ENCODE measurements at places on chromosomes 4 and X.

GRCh38 chrX:100512471-100512870, 72.3 kb upstream of the TNMD start:
- no peak for DNase-seq

DNA sequence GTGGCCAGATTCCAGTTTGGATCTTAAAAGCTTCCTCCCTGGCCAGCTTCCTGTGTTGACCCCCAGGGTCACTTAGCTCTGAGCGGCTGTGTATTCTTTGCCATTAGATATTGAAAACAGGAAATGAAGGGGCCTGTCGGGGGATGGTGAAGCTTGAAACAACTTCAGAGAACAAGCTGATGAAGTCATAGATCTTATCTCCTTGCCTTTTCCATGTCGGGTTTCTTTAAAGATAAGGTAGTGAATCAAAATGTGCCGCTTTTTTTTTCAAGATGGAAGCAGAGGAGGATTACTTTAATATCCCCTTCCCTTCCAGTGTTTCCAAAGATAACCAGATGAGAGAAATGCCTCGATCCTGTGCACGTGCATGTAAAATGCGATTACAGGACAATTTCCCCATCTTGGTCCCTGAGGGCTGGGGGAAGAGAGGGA, 508.5 kb downstream of the MID1IP1 start:
- DNase-seq = no peak

GRCh38 chr4:24973404-24973746, 57.4 kb downstream of the LGI2 start:
- DNase-seq = no peak

DNA sequence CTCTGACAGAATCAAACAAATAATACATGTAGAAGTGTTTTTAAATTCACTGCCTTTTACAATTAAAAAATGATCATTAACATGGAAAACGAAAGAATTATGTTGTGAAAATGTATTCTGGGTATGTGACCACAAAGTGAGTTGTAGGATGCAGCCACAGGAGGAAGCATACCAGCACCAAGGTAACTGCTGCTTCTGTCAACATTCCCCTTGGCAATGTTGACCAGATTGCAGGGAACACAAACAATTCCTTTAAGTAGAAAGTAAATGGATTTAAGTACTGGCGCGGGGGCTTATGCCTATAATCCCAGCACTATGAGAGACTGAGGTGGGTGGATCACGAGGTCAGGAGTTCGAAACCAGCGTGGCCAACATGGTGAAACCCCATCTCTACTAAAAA, 1877.9 kb upstream of the PCDH7 start:
- no peak for DNase-seq

DNA sequence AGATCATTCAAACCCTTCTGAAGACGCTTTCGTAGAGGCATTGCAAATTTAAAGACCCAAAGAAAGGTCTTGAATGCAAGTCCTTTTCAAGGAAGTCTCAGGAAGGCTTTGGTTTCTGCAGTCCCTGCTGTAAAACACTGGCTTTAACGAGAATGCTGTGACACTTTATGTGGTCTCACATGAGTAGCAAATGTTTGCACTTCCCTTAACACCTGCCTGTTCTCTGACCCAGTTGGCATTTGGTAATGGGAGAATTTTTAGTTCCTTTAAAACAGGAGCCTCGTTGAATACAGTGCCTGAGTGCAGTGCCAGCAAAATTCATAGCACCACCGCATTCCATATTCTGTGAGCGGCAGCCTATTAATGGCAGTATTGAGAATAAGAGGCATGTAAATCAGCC, 330.5 kb upstream of the PRKX start:
- no peak for DNase-seq

DNA sequence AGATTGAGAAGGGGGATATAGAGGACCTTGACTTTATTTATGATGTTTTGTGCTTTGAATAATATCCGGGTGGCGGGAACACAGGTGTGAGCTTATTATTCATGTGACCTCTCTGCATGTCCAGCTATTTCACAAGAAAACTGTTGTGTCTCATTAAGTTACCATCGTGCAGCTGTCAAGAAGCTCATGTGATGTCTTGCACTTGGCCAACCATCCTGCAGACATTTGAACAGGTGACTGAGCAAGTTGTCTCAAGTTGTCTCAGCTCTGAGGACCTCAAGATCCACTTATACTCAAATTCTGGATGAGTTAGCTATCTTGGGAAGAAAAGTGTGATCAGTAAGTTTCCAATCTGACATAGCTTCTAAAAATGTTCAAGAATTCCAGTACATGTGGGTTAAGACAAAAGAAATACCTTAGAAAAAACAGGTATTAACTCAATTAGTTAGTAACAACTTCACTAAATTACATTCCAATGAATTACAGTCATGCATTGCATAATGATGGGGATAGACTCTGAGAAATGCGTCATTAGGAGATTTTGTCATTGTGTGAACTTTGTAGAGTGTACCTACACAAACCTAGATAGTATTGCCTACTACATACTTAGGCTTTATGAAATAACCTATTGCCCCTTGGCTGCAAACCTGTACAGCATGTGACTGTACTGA, 462.2 kb downstream of the INPP4B start:
- DNase-seq = no peak

GRCh38 chr4:120977435-120977997, 55.0 kb upstream of the PRDM5 start:
- no peak for DNase-seq

Measured in activated T-helper 1 cell treated with Interleukin-2 at 50 U/mL for 16 hours (primary cell).